ENCODE measurements at places on chromosomes 11 and 22.
A peak's percentile ranks its signal among the peaks of the same experiment; 100 is the strongest.

GRCh38 chr11:64616817-64617216, 25.8 kb downstream of the SLC22A12 start:
- no peak for DNase-seq

DNA sequence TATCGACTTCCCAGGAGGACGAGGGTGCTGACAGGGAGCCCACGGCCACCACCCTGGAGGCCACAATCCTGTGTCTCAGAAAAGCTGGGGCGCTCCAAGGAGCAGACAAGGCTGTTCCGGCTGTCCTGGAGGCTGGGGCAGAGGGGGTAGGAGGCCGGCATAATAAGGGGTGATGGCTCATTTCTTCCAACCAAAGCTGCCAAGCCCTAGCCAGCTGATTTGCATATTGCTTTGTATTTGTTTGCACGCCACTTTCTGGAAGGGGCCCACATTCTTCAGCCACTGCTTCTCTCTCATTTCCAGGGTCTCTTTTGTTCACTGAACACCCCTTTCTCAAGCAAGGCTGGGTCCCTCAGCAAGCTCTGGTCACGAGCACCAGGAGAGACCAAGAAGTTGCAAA, 4.7 kb downstream of the PDE2A start:
- no peak for DNase-seq

DNA sequence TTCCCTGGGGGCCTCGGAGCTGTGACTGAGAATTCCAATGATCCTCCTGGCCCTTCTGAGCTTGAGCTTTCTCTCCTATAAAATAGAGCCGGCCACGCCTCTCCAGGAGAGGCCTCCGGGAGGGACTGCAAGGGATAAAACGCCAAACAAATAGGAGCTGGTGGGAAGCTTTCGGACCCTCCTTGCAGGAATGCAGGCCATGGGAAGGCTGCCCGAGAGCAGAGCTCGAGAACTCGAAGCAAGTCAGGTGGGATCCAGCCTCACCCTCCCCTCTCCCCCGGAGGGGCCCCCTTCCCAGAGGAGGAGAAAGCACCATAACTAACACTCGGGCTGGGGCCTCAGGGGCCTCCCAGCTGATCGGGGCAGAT, 34.6 kb downstream of the FLRT1 start:
- DNase-seq = no peak

GRCh38 chr11:57566005-57566904, 1.2 kb downstream of the UBE2L6 start:
- DNase-seq = no peak

DNA sequence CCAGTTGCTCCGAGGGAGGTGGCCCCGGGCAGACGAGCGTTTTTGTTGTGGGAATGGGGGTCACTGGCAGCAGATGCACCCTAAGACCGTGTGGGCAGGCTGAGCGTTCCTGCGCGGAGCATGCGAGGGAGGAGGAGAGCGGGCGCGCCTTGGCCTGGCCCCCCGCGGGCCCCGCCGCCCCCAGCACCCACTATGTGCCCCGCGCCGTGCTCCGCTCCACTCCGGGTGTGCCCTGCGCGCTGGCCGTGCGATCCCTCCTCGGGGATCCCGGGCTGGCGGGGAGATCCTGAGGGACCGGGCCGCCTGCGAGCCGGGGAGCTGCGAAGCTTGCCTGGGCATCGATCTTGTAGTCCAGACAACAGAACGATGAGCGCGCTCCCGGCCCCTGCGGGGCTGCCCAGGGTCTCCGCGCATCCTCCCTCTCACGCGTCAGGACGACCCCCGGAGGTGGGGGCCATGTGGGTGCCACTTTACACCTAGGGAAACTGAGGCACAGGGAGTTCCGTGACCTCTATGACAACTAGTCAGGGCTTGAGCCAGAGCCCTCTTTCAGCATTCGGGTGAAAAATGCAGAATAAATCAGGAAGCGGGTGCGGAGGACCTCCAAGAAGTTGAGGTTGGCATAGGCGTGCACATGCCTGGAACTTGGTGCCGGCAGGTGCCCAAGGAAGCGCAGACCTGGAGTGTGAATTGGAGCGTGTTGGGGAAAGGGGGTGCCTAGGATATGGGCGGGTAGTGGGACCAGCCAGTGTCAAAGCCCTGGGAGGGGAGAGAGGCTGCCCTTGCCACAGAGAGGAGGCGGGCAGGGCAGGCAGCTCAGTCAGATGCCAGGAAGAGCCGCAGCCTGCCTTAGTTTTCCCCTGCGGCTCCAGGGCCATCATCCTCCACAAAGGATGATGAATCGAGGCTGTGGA, 1.3 kb upstream of the KMT5B start:
- DNase-seq = peak; percentile 78

DNA sequence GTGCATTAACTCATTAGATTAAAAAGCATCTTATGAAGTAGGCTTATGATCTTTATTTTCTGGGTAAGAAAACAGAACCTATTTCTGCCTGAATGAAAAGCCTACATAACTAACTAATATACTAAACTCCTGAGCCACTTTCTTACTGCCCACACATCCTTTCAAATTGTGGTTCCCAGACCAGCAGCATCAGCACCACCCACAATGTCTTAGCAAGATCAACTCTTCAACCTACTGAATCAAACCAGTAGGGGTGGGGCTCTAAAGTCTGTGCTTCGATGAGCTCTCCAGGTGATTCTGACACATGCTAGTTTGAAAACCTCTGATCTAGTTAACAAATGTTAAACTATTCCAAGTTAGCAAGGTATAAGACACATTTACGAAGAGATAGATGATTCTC, 462.4 kb downstream of the DLG2 start:
- DNase-seq = no peak

DNA sequence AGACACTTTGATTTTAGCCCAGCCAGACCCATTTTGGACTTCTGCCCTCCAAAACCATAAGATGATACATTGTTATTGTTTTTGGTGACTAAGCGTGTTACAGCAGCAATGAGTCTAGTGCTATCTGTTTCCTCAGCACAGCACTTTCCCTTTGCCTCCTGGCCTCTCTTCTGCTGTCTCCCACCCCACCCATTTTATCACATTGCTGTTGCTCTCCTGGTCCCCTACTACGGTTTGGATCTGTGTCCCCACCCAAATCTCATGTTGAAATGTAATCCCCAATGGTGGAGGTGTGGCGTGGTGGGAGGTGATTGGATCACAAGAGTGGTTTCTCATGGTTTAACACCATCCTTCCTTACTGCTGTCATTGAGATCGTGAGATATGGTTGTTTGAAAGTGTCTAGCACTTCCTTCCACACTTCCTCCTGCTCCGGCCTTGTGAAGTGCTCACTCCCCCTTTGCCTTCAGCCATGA, 59.8 kb upstream of the CD82 start:
- DNase-seq = no peak

DNA sequence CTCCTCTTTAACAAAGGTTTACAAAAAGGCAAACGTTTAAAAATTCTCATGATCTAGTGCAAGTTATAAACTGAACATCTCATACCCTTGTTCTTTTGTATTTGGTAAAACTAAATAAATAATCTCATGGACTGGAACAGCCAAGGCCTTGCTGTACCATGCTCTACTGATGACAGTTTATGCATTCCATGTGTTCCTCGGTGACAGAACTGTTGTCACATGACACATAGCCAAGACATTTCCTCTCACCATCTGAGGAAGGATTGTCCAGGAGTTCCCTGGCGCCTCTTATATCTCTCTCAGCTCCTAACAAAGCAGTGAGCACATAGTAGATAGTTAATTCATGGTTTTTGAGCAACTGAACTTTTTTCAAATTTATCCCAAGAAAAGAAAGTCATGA, 12.6 kb downstream of the CCDC83 start:
- no peak for DNase-seq

DNA sequence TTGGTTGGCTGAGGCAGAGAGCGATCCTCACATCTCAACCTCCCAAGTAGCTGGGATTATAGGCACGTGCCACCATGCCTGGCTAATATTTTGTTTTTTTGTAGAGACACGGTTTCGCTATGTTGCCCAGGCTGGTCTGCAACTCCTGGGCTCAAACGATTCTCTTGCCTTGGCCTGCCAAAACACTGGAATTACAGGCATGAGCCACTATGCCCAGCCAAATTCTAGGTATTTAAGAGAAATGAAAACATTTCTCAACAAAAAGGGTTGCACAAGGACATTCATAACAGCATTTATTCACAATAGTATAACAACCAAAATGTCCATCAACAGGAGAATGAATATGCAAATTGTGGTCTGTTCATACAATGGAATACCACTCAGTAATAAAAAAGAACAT, 31.7 kb upstream of the RBX1 start:
- DNase-seq = no peak

- peak; percentile 91 for DNase-seq
These were observed at the start of gene CHRM4 for GRCh38 chr11:46391578-46392420. Gene CHRM4, minus strand, starts transcription at chr11:46391776. Its CDS starts 5,219 bp downstream, at chr11:46386557.

DNA sequence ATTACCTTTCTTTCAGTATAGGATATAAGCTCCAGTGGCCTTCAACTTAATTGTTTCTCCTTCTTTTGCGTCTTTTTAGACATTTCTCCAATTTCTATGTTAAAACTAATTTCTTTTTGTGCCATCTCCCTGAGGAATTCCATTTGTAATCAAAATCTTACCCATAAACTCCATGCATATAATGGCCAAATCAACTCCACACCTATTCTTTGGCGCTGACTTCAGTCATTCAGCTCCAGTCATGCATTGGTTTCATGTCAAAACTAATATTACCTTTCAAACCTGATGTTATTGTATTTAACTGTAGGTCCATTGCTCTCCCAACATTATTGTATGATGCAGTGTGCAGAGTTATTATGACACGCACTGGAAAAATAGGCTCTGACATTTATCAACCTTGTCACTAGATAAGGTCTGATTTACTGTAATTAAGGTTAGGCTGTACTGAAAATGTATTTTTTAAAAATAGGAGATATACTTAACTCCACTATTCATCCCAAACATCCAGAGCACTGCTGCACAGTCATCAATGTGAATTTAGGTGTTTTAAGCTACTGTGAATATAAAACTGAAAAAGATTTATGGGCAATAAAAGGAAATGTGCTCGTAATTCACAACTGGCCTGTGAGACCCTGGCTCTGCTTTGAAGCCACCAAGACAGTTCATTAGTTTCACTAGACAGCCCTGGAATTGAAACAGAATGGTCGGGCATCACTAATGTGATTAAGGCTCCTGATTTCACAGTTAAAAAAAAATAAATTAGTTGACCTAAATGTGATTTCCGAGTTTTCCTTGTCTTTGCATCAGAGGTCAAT, 180.6 kb upstream of the GRIA4 start:
- DNase-seq = no peak

DNA sequence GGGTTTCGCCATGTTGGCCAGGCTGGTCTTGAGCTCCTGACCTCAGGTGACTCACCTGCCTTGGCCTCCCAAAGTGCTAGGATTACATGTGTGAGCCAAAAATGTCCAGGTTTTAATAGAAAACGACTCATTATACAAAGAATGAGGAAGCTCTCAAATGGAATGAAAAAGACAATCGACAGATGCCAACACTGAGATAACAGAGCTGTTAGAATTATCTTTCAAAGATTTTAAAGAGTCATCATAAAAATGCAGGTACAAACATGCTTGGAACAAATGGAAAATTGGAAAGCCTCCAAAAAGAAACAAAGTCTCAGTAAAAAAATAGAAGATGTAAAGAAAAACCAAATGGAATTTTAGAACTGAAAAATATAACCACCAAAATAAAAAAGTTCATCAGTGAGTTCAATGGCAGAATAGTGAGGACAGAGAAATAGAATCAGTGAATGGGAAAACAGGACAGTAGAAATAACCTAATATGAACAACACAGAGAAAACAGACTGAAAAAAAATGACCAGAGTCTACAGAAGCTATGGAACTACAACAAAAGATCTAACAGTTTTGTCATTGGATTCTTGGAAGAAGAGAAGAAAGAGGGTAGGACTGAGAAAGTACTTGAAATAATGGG, 10.9 kb downstream of the GAB2 start:
- DNase-seq = no peak

DNA sequence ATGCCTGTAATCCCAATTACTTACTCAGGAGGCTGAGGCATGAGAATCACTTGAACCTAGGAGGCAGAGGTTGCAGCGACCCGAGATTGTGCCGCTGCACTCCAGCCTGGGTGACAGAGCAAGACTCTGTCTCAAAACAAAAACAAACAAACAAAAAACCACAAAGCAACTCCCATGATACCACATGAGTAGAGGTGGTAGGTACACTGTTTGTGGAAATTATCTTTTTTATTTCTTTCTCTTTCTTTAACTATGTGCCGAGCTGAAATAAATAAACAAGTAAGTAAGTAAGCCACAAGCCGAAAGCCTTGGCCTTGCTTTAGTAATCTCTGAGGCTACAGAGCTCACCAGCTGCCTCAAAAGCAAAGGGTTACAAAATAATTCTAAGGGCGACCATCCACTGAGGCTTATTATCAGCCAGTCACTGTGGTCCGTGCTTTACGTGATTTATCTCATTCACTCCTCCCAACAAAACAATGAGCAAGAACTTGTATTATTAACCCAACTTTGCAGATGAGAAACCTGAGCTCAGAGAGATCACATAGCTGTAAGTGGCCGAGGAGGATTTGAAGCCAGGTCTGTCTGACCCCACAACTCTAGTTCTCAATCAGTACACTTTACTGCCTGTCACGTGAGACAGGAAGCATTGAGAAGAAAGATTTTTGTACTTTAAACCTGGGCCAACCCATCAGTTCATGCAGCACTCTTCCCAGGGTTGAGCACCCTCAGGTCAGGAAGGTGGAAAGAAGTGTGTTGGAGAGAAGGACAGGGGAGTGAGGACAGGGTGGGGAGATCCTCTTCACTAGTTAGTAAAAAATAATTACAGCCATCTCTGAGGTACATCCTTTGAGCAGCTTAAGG, 69.8 kb upstream of the MTMR2 start:
- DNase-seq = no peak

DNA sequence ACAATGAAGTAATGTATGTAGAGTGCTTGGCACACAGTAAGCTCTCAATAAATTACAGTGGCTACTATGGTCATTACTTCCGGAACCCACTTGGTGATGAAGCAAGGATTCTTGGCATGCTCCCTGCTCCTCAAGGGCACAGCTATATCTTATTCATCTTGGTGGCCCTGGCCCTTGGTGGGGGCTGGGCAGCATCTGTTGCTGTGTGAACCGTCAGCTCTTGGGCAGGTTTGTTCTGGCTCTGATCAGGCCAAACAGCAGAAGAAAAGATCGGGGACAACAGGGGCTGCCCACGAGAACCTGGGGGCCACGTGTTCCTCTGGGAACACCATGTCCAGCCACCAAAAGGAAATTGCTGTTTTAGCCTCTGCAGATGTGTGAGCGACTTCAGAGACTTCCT, 136.9 kb upstream of the SYT13 start:
- no peak for DNase-seq

- no peak for DNase-seq
These were observed 74.4 kb upstream of the PRR5 start for GRCh38 chr22:44627521-44628139.

DNA sequence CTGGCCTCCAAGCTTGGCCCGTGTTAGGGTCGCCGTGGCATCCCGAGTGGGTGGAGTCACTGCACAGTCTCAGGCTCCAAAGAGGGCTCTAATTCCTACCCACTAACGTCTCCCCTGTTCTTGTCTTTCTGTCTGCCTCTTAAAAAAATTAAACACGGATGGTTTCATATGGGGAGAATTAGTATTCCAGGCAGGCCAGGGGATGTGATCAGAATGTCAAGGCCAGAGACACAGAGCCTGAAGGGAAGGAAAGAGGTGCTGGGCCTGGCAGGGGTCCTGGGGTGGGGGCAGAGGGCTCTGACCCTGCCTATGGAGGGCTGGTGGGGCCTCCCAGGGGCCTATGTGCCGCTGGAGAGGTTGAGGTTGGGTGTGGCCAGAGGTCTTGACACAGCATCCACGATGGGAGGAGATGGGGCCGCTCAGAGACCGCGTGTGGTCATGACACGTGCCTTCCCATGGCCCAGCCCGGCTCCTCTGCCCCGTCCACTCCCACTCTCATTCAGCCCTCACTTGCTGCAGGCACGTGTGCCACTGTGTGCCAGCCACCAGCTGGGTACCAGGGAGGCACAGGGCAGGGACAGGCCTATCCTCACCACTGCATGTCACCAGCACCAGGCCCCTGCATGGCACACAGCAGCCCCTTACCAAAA, 56.5 kb downstream of the FLRT1 start:
- DNase-seq = no peak

Data from HuH-7.5 (cell line).